A172 (cell line): ENCODE measurements at places on chromosomes 3 and 15. TPM values are rescaled to one million over a fixed set of nuclear protein-coding genes. Genes with fewer than 3 reads are reported as not detected.

DNA sequence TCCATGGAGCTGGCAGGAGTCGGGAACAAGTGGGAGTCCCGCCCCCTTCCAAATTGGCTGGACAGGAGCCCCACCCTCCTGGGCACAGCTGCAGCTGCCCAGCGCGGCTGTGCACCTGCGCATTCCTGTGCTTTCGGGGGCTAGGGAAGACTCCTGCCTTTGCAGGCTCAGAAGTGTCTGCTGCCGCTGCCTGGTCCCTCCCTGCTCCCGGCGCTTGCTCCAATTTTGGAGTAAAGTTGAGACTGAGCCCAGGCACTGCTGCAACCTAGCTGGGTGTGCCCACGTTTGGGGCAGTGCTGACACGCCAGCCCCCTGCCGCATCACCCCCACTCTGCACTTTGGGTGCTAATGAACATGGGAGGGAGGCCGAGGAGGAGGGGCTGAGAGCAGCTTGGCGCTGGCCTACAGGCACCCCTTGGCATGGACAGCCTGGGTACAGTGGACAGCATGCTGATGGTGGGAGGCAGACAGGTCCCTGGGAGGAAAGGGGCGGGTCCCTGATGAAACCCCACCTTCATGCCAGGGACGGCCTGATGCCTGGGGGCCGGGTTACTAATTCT is 399.2 kb upstream of the CNTN4 start:
- no peak for DNase-seq

DNA sequence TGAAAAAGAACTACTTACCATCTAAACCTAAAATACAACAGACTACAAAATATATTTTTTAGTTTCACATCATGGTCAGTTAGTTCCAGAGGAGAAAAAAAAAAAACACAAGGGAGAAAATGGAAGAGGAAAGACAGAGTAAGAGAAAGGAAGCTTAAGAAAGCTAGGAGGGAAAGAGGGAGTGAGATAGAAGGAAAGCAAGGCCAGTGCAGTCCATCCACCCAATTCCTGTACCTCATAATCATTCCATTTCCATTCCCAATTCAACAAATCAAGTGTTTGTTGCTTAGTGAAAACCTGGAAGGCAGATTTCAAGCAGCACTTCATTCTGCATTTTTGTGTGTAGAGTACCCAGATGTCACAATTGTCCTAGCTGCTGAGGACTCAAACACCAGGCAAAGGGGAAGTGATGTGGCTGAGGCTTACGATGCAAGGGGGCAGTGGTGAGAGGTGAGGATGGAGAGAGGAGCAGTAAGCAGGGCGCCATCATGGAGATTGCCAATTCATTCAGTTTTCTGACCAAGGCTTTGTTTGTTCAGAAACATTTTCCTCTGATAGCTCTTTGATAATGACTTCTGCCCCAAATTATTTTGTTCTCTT is 83.6 kb upstream of the GSK3B start:
- DNase-seq, result peak; percentile 56

GRCh38 chr3:56868706-56869105 is 67.0 kb upstream of the ARHGEF3 start:
- DNase-seq, result no peak

Gene PLOD2
- total RNA-seq, result 93.9 and 104 TPM in 2 replicates

- DNase-seq, result no peak
Observed at GRCh38 chr3:147843331-147843730, 434.2 kb downstream of the ZIC1 start.

DNA sequence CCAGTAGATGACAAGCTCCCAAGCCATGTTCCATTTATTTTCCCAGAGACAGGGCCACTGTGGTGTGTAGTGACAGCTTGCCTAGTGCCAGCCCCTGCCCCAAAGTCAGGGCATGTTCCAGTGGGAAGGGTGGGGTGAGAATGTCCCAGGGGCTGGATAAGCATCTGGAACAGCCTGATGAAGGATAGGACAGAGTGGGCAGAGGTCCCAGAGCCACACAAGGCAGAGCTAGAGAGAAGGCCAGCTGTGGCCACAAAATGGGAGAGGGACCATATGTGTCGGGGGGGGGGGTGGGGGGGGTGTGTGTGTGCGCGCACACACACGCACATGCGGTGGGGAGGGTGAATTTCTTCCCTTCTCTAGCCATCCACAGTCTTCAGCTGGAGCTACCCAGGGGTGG is 27.0 kb upstream of the TSPAN3 start:
- DNase-seq, result no peak

Gene SKOR1
- total RNA-seq, result not detected in 2 replicates

GRCh38 chr3:40780291-40780924 is 255.6 kb downstream of the ZNF621 start:
- no peak for DNase-seq

DNA sequence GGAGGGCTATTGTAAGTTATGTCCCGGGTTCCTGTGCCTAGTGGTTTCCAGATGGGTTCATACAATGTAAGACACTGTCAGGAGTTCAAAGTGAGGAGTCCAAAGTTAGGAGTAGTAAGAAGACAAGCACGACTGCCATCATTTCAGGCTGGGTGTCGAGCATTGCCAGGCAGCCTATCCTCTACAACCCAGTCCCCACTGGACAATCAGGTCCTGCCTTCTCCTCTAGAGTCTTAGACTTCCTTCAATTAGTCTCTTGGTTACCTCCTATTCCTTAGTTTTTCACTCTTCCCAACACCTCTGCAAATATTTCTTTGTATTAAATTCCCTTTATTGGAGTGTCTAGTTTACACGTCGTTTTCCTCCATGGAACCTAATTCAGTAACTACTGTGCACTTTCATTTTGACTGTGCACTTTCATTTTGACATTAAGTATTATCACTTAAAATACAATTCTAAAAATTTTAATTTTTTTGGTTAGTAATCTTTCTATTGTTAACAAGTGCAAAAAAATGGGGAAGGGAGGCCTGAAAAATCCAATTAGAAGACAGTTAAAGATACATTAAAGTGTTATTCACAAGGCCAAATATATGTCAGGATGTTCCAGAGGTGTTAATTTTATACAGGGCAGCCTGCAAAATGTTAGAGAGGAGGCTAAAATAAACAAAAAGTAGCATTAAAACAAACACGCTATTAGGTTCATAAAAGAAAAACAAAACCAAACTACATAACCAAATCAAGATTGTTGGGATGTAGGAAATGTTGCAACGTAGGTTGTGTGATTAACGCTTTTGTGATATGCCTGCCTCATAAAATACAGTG is 155.3 kb downstream of the TBL1XR1 start:
- no peak for DNase-seq

DNA sequence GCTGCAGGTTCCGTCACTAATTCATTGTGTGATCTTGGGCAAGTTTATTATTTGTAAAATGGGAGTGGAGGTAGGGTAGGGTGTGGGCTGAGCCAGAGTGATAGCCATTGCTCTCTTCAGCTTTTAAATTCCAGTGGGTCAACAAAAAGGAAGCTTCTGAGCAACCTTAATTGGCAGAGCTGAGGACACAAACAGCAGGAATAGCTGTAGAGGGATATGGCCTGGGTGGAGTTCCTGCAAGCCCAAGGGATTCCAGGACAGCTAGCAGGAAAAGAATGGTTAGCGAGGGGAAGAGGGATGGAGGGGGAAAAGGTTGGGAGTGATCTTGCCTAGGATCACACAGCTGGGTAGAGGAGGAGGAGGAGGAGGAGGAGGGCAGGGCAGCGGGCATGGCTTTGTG is 11.4 kb downstream of the CCK start:
- DNase-seq, result peak; percentile 18

DNA sequence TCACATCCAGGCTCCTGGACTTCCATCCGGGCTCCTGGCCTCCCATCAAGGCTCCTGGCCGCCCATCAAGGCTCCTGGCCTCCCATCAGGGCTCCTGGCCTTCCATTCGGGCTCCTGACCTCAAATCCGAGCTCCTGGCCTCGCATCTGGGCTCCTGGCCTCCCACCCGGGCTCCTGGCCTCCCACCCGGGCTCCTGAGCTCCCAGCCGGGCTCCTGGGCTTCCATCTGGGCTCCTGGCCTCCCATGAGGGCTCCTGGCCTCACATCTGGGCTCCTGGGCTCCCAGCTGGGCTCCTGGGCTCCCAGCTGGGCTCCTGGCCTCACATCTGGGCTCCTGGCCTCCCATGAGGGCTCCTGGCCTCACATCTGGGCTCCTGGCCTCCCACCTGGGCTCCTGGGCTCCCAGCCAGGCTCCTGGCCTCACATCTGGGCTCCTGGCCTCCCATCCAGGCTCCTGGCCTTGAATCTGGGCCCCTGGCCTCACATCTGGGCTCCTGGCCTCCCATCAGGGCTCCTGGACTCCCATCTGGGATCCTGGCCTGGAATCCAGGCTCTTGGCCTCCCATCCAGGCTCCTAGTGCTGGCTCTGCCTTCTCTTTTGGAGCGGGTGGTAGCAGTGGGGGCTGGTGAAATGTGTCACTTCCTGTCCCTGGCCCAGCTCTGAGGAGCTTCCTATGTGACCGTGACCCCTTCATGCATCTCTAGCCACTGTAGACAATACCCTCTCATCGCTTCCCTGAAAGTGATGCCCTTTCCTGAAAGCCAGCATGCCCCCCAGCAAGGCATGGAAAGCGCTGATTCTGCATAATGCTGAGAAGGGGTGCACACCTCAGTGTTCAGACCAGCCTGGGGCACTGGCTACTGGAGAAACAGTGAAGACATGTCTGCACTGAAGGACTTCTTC is 62.7 kb upstream of the BLM start:
- DNase-seq, result peak; percentile 41

DNA sequence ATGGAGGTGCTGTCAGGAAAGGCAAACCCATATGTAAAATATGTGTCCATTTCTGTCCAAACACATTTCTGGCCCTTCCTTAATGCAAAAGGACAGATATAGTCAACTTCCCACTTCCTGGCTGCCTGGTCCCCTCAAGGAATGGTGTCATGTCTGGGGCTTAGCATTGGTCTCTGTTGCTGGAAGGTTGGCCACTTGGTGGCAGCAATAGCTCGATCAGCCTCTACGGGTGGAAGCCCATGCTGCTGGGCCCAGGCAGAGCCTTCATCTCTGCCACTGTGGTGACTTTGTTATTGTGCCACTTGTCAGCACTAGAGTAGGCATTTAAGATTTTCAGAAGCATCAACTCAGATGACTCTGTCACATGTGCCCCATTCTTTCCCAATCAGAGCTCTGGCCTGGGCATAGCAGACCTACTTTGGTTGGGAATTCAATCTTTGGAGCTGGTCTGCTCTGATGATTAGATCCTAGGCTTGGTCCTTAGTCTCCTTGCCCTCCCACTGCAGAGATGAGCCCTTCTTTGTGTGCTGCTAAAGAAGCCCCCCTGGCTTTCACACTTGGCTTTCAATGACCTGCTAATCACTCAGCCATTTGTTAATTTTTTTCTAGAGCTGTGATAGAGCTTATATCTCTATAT is 51.0 kb upstream of the SPSB4 start:
- peak; percentile 62 for DNase-seq

GRCh38 chr3:185693985-185694653 is 108.0 kb downstream of the SENP2 start:
- DNase-seq, result peak; percentile 19

- DNase-seq, result no peak
Observed at GRCh38 chr3:37668431-37668817, 193.3 kb upstream of the CTDSPL start.

- DNase-seq, result no peak
Observed at GRCh38 chr15:46671336-46671735, 1036.5 kb downstream of the SQOR start.

Gene PPIB
- 567 and 593 TPM in 2 replicates for total RNA-seq

- DNase-seq, result no peak
Observed at GRCh38 chr15:46126581-46126980, 491.8 kb downstream of the SQOR start.

Gene RGMA
- 0.05 and 0.90 TPM in 2 replicates for total RNA-seq

Gene PDE8A
- total RNA-seq, result 7.9 and 13.8 TPM in 2 replicates

Gene ROBO2
- total RNA-seq, result not detected in 2 replicates

DNA sequence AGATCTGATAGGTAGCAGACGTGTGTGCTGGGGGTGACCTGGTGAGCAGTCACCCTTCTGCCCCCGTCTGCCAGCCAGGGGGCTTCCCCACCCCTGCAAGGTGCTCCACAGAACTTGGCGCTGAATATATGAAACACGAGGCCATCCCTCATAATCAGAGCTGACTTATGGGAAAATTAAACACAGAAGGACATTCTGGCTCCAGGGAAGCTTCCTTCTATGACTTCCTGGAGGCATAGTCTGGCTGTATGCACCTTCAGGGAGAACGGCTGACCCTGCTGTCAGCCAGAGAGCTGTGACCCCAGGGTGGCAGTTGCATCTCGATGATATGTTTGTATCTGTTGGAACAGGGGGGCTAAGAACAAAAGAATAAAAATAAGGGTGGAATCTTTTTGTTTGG is 26.6 kb upstream of the MRPS22 start:
- no peak for DNase-seq

Gene SEMA3G
- total RNA-seq, result 0.05 and 0.07 TPM in 2 replicates

GRCh38 chr15:60745469-60746061 is 266.6 kb upstream of the ICE2 start:
- DNase-seq, result no peak

Gene TRIM59
- total RNA-seq, result 77.4 and 79.6 TPM in 2 replicates

Gene C2CD4A
- total RNA-seq, result 0.26 TPM in 1 of 2 replicates, not detected in the other

Gene VGLL3
- total RNA-seq, result not detected in 2 replicates

Gene GMPPB
- 25.6 and 27.3 TPM in 2 replicates for total RNA-seq

DNA sequence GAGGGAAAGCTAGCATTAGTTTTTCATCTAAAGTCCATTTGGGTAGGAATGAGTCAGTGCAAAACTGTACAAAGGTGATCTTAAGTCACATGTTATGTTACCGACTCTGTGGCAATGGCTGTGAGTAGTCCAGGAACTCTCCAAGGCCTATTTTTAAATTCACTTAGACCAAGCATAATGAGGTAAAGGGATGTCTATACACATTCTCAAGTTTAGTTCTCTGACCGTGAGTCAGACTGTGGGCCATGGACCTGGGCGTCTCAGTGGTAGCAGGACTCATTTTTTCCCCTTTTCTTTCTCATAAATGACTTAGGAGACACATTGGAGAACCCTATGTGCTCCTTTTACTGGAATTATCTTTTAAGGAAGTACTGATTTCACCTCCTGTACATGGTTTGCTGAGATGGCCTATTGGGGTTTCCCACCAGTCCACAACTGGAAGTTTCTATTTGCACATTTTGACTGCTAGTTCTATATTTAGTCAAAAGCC is 488.7 kb upstream of the TPRG1 start:
- DNase-seq, result peak; percentile 84

DNA sequence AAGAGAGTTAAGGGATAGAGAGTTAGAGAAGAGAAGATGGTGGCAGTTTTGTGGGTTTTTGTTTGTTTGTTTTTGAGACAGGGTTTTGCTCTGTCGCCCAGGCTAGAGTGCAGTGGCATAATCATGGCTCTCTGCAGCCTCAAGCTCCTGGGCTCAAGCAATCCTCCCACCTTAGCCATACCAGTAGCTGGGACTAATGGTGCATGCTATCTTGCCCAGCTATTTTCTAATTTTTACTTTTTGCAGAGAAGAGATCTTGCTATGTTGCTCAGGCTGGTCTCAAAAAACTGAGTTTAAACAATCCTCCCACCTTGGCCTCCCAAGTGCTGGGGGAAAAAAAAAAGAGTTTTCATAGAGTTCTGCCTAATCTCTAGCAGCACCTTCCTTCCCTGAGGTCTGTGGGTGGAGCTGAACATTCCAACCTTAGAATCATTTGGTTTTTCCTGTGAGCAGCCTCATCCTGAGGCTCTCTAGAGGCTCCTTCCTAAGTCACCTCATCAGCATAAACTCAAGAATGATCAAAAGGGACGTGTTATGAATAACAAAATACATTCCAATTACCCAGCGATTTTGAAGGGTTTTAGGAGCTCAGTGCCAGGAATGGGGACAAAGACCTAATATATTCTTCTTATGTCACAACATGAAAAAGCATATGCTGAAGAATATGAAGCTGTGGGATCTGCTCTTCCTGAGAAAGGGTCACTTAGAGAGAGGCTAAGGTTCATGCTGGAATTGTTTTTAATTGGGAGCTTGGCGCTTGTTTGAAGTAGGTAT is 180.6 kb downstream of the LSAMP start:
- no peak for DNase-seq

GRCh38 chr3:167882057-167882667 is 146.6 kb downstream of the SERPINI1 start:
- peak; percentile 63 for DNase-seq

GRCh38 chr3:120622870-120623726 is 27.0 kb downstream of the NDUFB4 start:
- peak; percentile 98 for DNase-seq
